Left kidney (tissue), 8 donors: ENCODE measurements at places on chromosomes 2 and 18. TPM values are rescaled to one million over a fixed set of nuclear protein-coding genes. Genes with fewer than 3 reads are reported as not detected.

Gene ARID5A
- polyA plus RNA-seq = 3.1 TPM

Gene TOGARAM2
- polyA plus RNA-seq = 2.4 TPM

Gene AOX1
- polyA plus RNA-seq = 2.6 TPM

Gene HTR2B
- 16.3 TPM for polyA plus RNA-seq

Gene PAX8
- 474 TPM for polyA plus RNA-seq

Gene ARMC9
- 27.3 TPM for polyA plus RNA-seq

Gene ZC3H8
- 28.7 TPM for polyA plus RNA-seq

Gene LOXHD1
- polyA plus RNA-seq = 1.4 TPM

Gene ARHGAP28
- polyA plus RNA-seq = 60.3 TPM

Gene RAB27B
- 3.8 TPM for polyA plus RNA-seq

Gene GPR45
- not detected for polyA plus RNA-seq

Gene CXCR1
- polyA plus RNA-seq = not detected

Gene L3MBTL4
- polyA plus RNA-seq = 6.4 TPM

Gene DTNA
- polyA plus RNA-seq = 22.7 TPM

Gene PLCD4
- 11.9 TPM for polyA plus RNA-seq
